ENCODE measurements at places on chromosomes 11 and 22.

- DNase-seq, result no peak
These were observed 58.9 kb downstream of the CDKN1C start for GRCh38 chr11:2826679-2827056.

DNA sequence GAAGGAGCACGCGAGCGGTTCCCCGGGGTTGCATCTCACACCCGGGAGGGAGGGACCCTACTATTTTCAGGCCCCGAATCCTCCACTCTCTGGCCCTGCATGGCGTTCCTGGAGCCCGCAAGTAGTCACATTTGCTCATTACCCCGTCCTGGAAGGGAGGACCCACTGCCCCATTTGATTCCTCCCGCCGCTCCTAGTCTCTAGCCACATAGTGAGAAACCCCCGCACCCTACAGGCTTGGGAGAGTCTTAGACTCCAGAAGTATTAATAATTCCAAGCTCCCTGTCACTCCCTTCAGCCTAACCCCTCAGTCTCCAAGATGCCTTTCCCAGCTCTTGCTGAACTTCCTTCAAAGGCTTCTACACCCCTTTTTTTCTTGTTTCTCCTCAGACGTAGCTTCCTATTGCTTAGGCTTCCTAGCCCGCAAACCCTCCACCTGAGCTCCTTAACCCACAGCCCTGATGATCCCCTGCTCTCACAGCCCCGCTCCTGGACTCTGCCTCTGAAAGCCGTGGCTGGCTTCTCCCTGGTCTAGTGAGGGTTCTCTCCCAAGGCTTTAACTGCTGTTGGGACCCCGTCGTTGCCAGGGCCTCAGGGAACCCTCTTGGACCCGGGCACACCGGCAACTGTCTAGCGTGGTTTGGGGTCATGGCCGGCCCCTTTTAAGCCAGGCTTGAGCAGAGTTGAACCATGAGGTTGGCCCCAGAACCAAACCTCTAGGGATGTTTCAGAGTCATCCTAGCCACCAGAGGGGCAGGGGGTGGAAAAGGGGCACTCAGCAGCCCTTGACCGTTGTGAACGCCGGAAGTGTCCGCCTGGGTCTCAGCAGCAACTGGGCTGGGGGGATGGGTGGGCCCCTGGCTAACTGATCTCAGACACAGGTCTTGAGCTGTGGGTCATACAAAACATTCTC is 862 bp downstream of the GGA1 start:
- DNase-seq, result no peak

DNA sequence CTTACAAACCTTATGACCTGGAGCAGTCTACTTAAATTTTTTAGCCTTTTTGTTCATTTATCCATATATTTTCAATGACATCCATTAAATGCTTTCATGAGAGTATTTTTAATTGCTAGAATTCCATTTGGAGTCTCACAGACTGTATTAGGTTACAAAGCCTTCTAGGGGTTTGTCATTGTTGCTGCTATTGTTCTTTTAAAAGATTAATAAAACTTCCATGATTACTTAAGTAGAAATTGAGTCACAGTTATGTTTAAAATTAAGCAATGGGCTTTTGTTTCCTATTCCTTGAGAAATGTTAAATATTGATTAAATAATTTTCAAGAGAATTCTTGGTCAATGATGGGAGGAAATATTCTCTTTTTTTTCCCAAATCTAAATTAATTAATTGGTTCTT is 1408.4 kb upstream of the RAG2 start:
- DNase-seq, result no peak

GRCh38 chr11:45321669-45322068 is 35.5 kb upstream of the SYT13 start:
- no peak for DNase-seq

- DNase-seq, result no peak
These were observed 1.6 kb upstream of the BCR start for GRCh38 chr22:23178512-23179254.

- no peak for DNase-seq
These were observed 9.7 kb downstream of the SNX19 start for GRCh38 chr11:130906616-130907015.

- no peak for DNase-seq
These were observed 886.3 kb upstream of the RAG2 start for GRCh38 chr11:37484298-37484697.

Measured in NCI-H524 treated with DMSO at 0.1 percent for 48 hours (cell line).